Activated CD4-positive, CD25-positive, alpha-beta regulatory T cell (primary cell): ENCODE measurements at places on chromosomes 5 and 9.

GRCh38 chr9:81827616-81828296 is 100.5 kb upstream of the SPATA31D4 start:
- no peak for DNase-seq

GRCh38 chr5:109329333-109330237 is 80.2 kb downstream of the PJA2 start:
- no peak for DNase-seq

DNA sequence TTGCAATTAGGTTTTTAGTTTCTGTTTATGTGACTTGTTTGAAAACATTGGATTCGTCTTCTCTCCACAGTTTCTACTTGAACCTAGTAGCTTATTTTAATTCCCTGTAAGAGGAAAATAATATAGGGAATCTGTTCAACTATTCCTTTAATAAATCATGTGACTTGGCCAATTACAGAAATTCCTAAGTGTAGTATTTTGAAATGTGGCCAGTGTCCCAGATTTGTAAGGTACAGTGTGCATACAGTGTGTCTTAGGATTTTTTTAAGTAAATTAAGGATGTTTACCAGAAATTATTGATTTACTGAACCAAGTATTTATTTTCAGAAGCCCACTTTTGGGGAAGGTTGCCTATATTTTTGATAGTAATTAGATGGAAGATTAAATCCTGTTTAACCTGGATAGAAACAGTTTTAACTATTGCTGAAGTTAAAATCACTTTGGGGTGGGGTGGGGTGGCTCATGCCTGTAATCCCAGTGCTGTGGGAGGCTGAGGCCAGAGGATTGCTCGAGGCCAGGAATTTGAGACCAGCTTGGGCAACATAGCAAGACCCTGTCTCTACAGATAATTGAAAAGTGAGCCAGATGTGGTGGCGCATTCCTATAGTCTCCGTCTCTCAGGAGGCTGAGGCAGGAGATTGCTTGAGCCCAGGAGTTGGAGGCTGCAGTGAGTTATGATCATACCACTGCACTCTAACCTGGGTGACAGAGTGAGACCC is 36.9 kb downstream of the G3BP1 start:
- DNase-seq = no peak

- no peak for DNase-seq
Measured at GRCh38 chr9:123660691-123661466, 269.0 kb downstream of the DENND1A start.

- DNase-seq = no peak
Measured at GRCh38 chr5:67623078-67623477, 426.5 kb upstream of the CD180 start.

DNA sequence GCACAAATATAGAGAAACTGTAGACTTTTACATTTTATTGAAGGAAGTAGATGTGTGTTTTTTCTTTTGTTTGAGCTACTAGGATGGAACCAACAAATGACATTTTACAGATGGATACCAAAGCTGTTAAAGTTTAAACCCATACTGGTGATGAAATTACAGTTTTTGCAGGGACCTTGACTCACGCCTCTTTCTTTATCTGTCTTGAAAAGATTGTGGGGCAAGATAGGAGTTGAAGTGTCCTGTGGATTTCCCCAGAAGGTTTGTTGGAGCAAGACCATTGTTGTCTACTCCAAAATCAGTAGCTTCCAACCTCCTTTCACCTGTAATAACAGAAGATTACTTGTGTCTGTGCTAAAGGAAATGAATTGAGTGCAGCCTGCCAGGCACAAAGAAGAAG is 4.1 kb upstream of the C5orf63 start:
- no peak for DNase-seq

GRCh38 chr9:136052472-136052880 is 42.6 kb downstream of the NACC2 start:
- no peak for DNase-seq

DNA sequence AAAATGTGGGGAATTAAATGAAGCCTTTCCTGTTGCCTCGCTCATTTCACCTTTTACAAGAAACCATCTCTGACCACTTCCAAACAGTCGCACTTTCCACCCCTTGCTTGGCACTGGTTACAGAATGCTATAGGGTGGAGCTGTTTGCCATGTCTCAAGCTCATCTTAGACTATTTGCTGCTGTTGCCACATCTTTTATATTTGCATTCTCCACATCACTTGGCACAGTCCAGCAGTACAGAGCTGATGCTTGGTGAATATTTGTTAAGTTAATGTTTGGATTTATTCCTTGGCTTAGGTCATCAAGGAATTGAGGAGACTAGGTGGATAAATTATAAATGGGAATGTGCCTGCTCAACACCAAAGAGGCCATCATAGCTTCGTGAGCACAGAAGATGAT is 53.2 kb downstream of the GNA14 start:
- no peak for DNase-seq

DNA sequence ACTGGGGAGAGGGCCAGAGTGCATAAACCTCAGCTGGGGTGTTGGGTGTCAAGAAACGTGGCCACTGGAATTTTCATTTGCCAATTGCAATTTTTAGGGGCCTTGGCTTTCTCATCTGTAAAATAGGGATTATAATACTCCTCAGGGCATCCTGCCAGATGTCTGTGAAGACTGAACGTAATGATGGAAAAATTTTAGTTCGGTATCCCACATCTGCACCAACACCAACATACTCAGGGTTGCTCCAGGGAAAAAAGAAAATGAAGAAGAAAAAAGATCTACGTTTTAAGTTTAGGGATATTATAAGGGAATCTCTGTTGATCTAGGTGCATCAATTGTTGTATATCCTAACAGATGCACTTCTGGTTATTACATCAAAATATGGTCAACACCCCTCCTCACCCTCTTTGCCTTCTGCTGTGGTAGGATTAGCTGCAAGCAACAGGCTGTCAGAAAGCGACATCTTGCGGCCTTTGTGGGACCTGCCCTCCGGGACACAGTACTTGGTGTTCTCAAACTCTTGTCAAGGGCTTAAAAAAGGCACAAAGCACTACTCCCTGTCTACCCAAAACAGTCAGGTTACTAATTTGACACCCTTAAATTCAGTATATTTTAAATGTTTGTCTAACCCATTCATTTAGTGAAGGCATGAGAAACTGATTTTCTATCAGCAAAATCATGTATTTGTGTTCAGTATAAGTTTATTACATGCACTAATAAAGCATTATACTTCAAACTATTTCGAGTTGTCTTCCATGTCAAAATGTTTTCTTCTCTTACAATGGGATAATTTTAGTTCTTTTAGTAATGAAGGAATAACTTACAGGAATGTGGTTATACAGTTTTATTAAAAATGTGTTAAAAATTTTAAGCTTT is 8.3 kb upstream of the TBC1D2 start:
- peak; percentile 70 for DNase-seq

DNA sequence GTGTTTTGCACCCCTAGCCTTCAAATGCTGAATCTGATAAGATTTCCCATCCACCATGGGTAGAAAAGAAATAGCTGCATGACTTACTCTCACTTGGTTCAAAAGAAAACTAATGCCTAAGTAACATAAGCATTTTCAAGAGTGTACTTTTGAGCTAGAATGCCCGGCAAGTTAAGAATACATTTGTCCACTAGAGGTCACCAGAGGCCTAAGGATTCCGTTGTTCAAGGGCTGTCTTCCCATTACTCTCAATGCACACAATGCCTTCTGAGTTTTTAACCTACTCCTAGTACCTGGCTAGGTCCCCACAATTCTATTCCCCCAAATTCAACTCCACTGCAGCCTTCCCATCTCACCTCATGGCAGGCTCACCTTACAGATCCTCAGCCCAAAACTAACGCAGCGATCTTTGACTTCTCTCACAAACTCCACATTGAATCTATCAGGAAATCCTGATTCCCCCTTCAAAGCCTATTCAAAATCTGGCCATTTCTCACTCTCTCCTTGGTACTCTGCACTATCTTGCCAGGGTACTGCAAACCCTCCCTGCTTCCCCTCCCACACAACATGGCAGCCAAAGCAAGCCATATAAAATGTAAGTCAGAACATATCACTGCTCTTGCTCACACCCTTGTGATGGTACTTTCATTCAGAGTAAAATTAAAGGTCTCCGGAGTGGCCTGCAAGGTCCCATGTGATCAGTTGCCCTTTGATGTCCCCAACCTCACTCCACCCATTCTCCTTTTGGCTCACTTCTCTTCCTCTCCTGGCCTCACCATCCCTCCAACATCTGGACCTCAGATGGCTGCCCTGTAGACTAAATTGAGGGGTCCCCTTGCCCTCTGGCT is 13.4 kb downstream of the OXCT1 start:
- DNase-seq = peak; percentile 13

- DNase-seq = no peak
Measured at GRCh38 chr5:118687661-118688621, 300.4 kb downstream of the DTWD2 start.

GRCh38 chr5:157088342-157088990 is 20.4 kb downstream of the HAVCR2 start:
- no peak for DNase-seq

- no peak for DNase-seq
Measured at GRCh38 chr9:116868201-116868600, 181.1 kb downstream of the TRIM32 start.

- DNase-seq = no peak
Measured at GRCh38 chr9:110207071-110207641, 803 bp downstream of the C9orf152 start.

- DNase-seq = no peak
Measured at GRCh38 chr9:1454211-1454610, 404.1 kb downstream of the DMRT2 start.

GRCh38 chr9:122143876-122144405 is 15.6 kb downstream of the NDUFA8 start:
- no peak for DNase-seq

DNA sequence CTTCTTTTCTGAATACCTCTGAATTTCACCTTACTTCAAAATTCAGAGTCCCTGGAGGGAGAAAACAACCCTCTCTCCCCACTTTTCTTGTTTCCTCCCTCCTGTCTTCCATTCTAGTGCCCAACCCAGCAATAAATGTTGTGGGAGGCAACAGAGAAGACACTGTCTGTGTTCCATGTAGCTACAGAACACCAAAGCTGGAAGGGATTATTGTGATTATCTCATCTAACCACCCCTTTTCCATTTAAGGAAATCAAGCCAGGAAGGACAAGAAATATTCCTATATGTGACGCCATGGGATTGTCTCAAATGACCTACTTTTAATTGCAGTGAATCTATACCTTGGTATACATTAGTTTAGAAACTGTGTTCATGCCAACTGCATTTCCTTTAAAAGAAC is 476.6 kb upstream of the TNC start:
- DNase-seq = no peak

DNA sequence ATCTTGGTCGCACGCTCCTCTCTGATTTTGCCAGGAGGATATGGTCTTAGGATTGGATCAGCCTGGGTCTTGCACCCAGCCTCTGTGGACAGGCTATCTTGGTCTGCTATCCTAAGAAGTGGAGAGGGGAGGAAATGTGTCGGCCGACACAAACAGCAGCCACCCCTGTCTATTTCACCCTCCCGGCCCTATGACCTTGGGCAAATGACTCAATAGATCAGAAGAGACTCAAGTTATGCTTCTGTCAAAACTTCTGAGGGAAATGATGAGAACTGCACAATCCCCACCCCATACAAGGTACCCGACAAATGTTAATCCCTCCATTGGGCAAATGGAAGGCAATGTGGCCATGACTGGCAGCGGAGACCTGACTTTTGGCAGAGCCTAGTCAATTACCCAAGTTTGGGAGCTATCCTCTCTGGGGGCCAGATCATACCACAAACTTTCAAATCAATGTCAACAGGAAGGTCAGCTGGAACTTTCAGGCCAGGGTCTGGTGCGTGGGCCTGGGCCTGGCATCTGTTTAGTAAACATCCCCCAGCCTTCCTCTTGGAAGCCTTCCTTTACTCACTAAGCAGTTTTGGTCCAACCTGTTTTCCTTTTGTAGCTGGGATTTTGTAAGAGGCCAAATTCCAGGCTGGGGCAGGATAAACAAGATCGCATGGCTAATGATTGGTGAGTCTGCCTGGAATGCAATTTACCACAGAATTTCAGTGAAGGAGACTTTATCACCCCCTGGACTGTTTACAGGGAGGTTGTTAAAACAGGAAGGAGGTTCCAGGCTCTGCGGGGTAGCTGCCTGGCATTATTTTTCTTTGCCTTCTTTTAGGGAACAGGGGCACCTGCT is 64.2 kb upstream of the CPEB4 start:
- DNase-seq = no peak

DNA sequence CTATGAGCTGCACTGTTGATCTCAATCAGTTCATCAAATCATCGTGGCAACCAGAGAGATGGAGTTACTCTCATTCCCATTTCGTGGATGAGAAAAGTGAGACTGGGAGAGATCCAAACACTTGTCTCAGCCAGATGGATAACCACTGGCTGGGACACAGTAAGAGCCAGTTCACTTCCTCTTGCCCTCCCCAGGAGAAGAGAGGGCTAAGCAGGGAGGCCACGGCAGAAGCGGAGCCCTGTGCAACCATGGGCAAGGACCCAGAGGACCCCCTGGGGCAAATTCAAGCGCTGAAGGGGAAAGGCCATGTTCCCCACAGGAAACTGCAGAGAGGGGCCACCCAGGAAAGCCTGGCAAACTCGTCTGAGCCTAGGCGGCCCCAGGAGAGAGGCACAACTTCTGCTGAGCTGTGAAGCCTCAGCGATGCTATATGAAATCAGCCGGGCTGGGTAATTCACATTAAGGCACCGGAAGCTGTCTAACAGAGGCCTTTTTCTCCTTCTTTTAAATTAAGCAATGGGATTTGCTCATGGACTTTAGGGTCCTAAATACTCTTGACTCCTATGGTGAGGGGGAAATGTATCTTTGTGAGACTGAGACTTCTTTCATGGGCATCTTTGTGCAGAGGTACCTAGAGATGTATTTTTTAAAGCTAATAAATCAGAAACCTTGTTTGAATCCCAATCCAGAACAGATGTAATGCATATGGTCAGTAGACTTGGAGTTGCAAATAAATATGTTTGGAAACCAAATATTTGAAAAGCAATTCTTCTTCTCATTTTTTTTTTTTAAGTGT is 137.1 kb upstream of the SMIM23 start:
- DNase-seq = no peak

DNA sequence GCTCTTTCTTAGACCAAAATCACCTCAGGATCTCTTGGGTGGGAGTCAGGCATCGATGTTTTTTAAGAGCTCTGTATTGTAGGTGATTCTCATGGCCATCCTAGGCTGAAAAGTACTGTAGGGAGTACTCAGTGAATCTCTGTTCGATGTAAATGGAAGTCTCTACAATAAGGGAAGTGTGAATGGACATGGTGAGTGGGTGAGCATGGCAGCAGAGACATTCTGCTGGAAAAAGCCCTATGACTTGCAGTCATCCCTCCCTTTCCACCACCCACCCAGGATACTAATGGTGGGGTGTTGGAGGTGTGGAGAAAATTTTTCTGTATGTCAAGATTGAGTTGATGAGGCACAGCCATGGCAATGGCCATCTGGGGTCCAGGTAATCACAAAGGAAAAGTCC is 30.9 kb downstream of the ZNF366 start:
- DNase-seq = no peak

- DNase-seq = no peak
Measured at GRCh38 chr9:136840877-136841645, 1.2 kb upstream of the AJM1 start.
